Activated CD8-positive, alpha-beta memory T cell treated with anti-CD3 and anti-CD28 coated beads for 36 hours (primary cell): ENCODE measurements at places on chromosomes 16 and 17. TPM values are rescaled to one million over a fixed set of nuclear protein-coding genes. Genes with fewer than 3 reads are reported as not detected.

GRIN2C gene
- total RNA-seq = not detected

LPCAT2 gene
- total RNA-seq = 0.19 TPM

FBRS gene
- total RNA-seq = 119 TPM

GPT2 gene
- total RNA-seq = 33.4 TPM

KCNH6 gene
- total RNA-seq = not detected
